SJCRH30 (cell line): ENCODE measurements at places on chromosomes 11 and 22. TPM values are rescaled to one million over a fixed set of nuclear protein-coding genes. Genes with fewer than 3 reads are reported as not detected.

The MYO7A gene
- total RNA-seq, result 3.5 and 4.5 TPM in 2 replicates

The VSIG10L2 gene
- total RNA-seq, result 0.02 TPM in 1 of 2 replicates, not detected in the other

The KRTAP5-2 gene
- not detected in 2 replicates for total RNA-seq

The CELSR1 gene
- total RNA-seq, result not detected in 2 replicates

The GAL gene
- not detected in 2 replicates for total RNA-seq

The LARGE1 gene
- 23.2 and 23.5 TPM in 2 replicates for total RNA-seq

The GLYAT gene
- total RNA-seq, result not detected in 2 replicates

The MRGPRF gene
- 0.35 and 0.51 TPM in 2 replicates for total RNA-seq

The NLRP6 gene
- total RNA-seq, result not detected in 2 replicates
